ENCODE measurements at places on chromosomes 2 and 18. TPM values are rescaled to one million over a fixed set of nuclear protein-coding genes. Genes with fewer than 3 reads are reported as not detected.

DNA sequence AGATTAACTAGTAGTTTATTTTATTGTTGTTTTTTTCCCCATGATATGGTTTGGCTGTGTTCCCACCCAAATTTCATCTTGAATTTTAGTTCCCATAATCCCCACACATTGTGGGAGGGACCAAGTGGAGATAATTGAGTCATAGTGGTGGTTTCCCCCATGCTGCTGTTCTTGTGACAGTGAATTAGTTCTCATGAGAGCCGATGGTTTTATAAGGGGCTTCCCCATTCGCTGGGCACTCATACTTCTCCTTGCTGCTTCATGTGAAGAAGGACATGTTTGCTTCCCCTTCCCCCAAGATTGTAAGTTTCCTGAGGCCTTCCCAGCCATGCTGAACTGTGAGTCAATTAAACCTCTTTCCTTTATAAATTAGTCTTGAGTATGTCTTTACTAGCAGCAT is 36.5 kb downstream of the GALNT14 start:
- H3K27ac ChIP-seq = no peak overlapping the region
- H3K36me3 ChIP-seq = no peaks in the 10 kb centered on the region
- H3K27me3 ChIP-seq = no peaks in the 10 kb centered on the region
- H3K4me1 ChIP-seq = no peaks in the 10 kb centered on the region

GBX2 gene
- not detected for total RNA-seq

DNA sequence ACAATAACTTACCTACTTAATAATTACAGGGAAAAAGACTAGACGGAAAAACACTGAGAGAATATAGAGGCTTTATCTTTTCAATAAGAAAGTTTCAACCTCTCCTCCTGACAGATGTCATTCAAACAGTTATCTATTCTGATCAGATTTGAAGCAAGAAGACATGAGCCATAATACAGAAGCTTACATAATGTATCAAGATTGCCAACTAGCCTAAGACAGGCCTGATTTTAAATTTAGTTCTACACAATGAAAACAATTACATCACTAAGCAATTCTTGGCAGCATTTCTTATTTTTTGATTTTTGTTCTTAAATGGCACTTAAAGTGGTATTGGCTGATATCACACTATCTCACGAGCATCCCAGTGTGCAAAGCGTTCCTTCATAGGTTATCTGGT is 41.6 kb downstream of the GPR155 start:
- H3K36me3 ChIP-seq = peaks cover 11% of the 10 kb centered on the region
- peaks cover 15% of the 10 kb centered on the region for H3K4me1 ChIP-seq
- no peak for DNase-seq
- H3K27ac ChIP-seq = no peak overlapping the region
- no peaks in the 10 kb centered on the region for H3K27me3 ChIP-seq
- H3K4me3 ChIP-seq = no peak overlapping the region

DCDC2C gene
- 0.33 TPM for total RNA-seq

DNA sequence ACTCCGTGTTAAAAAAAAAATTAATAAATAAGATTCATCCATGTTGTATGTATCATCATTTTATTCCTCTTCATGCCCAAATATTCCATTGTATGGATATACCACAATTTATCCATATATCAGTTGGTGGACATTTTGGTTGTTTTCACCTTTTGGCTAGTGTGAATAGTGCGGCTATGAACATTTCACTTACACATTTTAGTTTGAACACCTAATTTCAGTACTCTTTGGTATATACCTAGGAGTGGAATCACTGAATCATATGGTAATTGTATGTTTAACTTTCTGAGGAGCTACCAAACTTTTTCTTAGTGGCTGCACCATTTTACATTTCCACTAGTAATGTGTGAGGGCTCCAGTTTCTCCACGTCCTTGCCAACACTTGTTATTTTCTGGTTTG is 20.0 kb downstream of the CDCA7 start:
- H3K27me3 ChIP-seq = no peaks in the 10 kb centered on the region
- no peaks in the 10 kb centered on the region for H3K36me3 ChIP-seq
- no peaks in the 10 kb centered on the region for H3K4me1 ChIP-seq

- H3K27me3 ChIP-seq = no peaks in the 10 kb centered on the region
- H3K4me1 ChIP-seq = no peaks in the 10 kb centered on the region
- H3K36me3 ChIP-seq = no peaks in the 10 kb centered on the region
- peak overlapping the region; percentile 2 for H3K27ac ChIP-seq
- DNase-seq = no peak
These were observed 138.8 kb upstream of the ID2 start for GRCh38 chr2:8543060-8543382.

DNA sequence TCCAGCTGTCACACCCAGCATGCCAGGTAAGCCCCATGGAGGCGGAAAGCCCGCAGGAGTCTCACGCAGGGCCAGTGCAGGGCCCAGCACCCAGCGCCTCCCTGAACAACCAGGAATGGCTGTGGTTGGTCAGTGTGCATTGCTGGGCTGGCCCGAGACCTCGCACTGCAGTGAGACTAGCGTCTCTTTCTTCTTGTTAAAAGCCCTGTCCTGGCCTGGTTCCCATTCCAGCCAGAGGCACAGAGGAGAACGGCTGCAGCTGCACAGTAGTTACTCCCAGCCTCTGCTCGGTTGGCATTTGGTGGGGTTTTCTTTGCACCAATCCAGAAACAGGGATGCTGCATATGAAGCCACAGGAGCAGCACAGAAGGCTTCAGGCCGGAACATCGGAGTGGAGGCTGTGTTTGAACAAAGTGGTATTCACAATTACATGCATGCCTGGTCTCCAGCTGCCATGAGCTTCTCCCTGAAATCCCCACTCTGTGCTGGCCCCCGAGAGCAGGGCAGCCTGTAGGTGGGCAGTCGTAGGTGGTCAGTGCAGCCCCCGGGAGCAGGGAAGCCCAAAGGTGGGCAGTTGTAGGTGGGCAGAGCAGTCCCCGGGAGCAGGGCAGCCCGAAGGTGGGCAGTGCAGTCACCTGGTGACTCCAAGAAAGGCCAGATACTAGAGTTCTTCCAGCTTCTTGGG is 163.7 kb upstream of the PXDN start:
- H3K27ac ChIP-seq = no peak overlapping the region
- H3K27me3 ChIP-seq = no peaks in the 10 kb centered on the region
- no peak overlapping the region for H3K4me3 ChIP-seq
- H3K4me1 ChIP-seq = no peaks in the 10 kb centered on the region

SULT1C3 gene
- not detected for total RNA-seq

DNA sequence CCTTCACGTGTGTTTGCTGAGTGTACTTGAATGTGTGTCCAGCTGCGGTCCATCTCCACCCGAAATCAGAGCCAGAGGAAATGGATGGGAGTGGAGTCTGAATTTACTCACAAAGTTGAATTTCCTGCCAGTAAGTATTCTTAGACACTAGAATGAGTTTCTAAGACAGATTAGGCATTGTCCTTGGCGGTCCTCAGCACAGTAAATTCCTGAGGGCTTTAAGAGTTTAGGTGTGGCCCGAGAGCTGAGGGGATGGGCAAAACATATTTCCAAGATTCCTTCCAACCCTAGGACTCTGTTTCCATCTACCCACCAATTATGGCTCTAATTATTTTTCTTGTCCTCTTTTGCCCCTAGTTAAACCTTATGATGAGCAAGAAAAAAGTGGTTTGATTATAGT is 90.3 kb upstream of the PHLPP1 start:
- H3K4me3 ChIP-seq = no peak overlapping the region
- H3K36me3 ChIP-seq = no peaks in the 10 kb centered on the region
- peak overlapping the region; percentile 25 for H3K27ac ChIP-seq
- H3K4me1 ChIP-seq = no peaks in the 10 kb centered on the region
- H3K27me3 ChIP-seq = no peaks in the 10 kb centered on the region
- DNase-seq = peak; percentile 73

- no peak overlapping the region for H3K4me3 ChIP-seq
- H3K27ac ChIP-seq = no peak overlapping the region
- H3K4me1 ChIP-seq = peaks cover 21% of the 10 kb centered on the region
- no peak for DNase-seq
These were observed 19.7 kb downstream of the TYMS start for GRCh38 chr18:677145-677544.

- H3K4me1 ChIP-seq = no peaks in the 10 kb centered on the region
- no peaks in the 10 kb centered on the region for H3K36me3 ChIP-seq
- no peak overlapping the region for H3K4me3 ChIP-seq
- no peak for DNase-seq
- no peaks in the 10 kb centered on the region for H3K27me3 ChIP-seq
These were observed 63.3 kb upstream of the TMEM182 start for GRCh38 chr2:102698369-102699111.

- no peak overlapping the region for H3K4me3 ChIP-seq
- no peaks in the 10 kb centered on the region for H3K27me3 ChIP-seq
- no peak overlapping the region for H3K27ac ChIP-seq
- H3K4me1 ChIP-seq = no peaks in the 10 kb centered on the region
- H3K36me3 ChIP-seq = no peaks in the 10 kb centered on the region
These were observed 106.9 kb downstream of the LIPG start for GRCh38 chr18:49668574-49669275.

DNA sequence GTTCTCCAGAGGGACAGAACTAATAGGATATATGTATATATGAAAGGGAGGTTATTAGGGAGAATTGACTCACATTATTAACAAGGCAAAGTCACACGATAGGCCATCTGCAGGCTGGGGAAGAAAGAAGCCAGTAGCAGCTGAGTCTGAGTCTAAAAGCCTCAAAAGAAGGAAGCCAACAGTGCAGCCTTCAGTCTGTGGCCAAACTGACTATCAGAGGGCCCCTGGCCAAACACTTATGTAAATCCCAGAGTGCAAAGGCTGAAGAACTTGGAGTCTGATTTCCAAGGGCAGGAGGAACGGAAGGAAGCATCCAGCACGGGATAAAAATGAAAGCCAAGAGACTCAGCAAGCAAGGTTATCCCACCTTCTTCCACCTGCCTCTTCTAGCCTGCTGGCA is 108.0 kb upstream of the LDLRAD4 start:
- DNase-seq = no peak
- H3K36me3 ChIP-seq = peaks cover 7% of the 10 kb centered on the region
- no peaks in the 10 kb centered on the region for H3K27me3 ChIP-seq
- H3K27ac ChIP-seq = no peak overlapping the region
- H3K4me3 ChIP-seq = no peak overlapping the region
- no peaks in the 10 kb centered on the region for H3K4me1 ChIP-seq

NOL4 gene
- 0.16 TPM for total RNA-seq

NDC80 gene
- 0.41 TPM for total RNA-seq

PLCD4 gene
- 35.9 TPM for total RNA-seq

DNA sequence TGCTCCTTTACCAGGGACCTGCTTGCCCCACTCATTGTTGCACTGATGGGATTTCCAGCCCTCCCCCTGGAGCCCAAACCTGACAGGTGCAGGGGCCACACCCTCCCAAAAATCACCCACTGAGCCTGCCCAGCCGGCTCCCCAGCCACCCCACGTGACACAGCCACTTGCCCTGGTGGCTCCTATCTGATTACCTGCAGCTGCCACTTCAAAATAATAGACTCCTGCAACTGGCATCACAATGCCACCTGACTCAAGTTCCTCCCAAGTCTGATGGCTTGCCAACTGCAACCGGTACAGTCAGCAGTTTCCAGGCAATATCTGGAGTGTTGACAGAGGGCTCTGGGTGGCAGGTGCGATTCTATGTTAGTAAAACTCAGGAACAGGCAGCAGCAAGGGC is 66.2 kb downstream of the CRACDL start:
- H3K27ac ChIP-seq = no peak overlapping the region
- no peaks in the 10 kb centered on the region for H3K36me3 ChIP-seq
- H3K4me3 ChIP-seq = no peak overlapping the region

- no peak overlapping the region for H3K27ac ChIP-seq
- no peaks in the 10 kb centered on the region for H3K36me3 ChIP-seq
- H3K27me3 ChIP-seq = peaks cover 4% of the 10 kb centered on the region
- H3K4me1 ChIP-seq = peaks cover 26% of the 10 kb centered on the region
- no peak overlapping the region for H3K4me3 ChIP-seq
- DNase-seq = peak; percentile 36
These were observed 29.1 kb downstream of the CIB4 start for GRCh38 chr2:26612034-26612433.

DNA sequence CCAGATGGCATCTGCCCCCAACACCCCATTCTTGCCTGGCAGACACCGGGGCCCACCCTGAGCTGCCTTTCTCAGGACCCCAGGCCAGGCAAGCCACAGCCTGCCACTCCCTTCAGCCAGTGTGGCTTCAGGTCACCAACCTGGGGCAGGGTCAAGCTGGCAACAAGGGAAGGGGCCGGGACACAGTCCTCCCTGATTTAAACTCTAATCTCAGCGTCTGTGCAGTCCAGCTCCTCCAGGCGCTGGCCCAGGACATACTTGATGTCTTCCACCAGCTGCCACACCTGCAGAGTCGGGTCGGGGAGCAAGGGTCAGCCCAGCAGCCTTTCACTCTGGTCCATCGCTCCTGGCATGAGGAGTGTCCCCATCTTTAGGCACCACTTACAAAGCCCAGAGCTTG is 29.0 kb upstream of the ALPP start:
- H3K4me3 ChIP-seq = no peak overlapping the region
- no peaks in the 10 kb centered on the region for H3K36me3 ChIP-seq
- no peak overlapping the region for H3K27ac ChIP-seq
- H3K4me1 ChIP-seq = peaks cover 19% of the 10 kb centered on the region
- H3K27me3 ChIP-seq = peaks cover 29% of the 10 kb centered on the region

LTBP1 gene
- total RNA-seq = 46.7 TPM

Data from sigmoid colon (tissue), 7 donors.